Lower leg skin (tissue), 4 donors: ENCODE measurements at places on chromosomes 7 and 10. TPM values are rescaled to one million over a fixed set of nuclear protein-coding genes. Genes with fewer than 3 reads are reported as not detected.

Gene MBL2
- total RNA-seq: not detected

Gene GDF2
- total RNA-seq: not detected

Gene TMEM270
- not detected for total RNA-seq

Gene SPDYE2B
- total RNA-seq: not detected

Gene ZNF503
- total RNA-seq: 4.8 TPM

Gene PROSER2
- total RNA-seq: 14.7 TPM

Gene SLC13A1
- not detected for total RNA-seq

Gene TRDMT1
- 4.0 TPM for total RNA-seq

DNA sequence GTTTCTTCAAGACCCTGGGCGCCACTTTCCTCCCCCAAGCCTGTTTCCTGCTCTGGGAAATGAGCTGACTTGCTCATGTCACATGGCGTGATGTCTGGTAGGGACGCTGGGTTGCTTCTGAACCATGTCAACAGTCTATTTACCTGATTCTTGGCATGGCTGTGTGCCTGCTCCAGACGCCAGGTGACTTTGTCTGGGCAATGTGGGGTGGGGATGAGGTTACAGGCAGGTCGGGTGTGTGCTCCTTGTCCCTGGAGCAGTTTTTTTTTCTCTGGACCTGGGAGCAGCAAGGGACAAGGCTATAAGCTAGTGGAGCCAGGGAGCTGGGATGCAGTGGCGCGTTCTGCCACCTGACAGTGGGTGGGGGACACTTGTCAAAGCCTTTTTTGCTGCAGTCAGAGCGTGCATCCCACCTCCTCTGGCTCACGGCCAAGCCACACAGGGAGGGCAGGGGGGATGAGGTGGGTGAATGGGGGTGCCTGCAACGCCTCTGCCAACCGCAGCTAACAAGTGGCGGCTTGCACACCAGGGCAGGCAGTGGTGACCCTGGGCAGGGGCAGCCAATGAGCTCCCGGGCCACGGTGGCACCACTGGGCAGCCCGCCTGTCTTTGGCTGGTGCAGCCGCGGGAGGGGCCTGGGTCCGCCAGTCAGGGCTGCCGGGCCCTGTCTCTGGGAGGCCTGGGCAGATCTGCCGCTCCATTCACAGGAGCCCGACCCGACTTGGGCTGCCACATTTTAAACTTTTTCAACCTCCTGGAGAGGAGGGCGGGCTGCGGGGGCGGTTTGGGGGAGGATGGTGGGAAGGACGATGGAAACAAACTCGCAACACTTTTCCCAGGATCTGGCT is 22.9 kb downstream of the DNAJB12 start:
- peak; percentile 82 for DNase-seq

GRCh38 chr7:66421830-66422475 is 206.7 kb upstream of the KCTD7 start:
- no peak for DNase-seq

DNA sequence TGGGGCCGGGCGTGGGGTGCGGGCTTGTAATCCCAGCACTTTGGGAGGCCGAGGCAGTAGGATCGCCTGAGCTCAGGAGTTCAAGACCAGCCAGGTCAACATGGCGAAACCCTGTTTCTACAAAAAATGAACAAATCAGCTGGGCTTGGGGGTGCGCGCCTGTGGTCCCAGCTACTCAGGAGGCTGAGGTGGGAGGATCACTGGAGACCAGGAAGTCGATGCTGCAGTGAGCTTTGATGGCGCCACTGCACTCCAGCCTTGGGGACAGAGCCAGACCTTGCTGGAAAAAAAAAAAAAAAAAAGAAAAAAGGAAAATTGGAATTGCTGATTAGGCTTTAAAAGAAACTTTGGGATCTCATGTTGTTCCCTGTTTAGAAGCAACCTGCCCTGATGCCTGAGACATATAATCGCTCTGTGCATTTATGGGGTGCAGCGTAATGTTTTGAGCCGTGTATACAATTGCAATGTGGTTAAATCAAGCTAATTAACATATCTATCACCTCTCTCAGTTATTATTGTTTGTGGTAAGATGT is 851 bp downstream of the AKR1E2 start:
- no peak for DNase-seq

DNA sequence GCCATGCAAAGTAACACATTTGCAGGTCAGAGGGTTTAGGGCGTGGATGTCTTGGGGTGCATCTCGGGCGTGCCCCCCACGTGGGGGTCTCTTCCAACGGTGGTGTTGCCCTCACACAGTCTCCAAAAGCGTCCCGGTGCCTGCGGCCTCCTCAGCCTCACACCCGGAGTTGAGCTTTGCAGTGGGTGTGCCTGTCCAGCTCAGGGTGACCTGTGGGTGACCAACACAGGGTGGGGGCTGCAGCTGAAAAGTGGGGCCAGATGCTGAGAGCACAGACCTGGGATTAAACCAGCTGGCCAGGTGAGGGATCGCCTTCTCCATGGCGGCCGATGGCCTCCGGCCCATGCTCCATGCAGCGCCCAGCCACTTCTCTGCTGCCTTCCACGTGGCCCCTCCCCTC is 63.1 kb downstream of the PWWP2B start:
- no peak for DNase-seq

DNA sequence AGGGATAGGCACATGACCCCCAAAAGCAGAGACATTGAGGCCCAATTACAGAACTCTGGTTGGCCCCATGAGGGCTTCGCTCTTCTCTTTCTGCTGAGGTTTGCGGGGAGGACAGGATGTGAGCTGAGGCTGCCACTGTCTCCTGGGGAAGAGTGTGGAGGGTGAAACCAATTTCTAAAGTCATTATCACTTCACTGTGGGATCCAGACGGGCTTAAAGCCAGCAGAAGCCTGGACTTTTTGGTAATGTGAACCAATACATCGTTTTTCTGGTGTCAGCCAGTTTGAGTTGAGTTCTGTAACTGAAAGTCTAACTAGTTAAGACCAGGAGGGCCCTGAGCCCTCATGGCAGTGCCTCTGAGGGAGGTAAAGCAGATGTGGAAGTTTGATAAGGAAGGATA is 163.0 kb downstream of the MYOF start:
- DNase-seq: no peak

- no peak for DNase-seq
These were observed 406.0 kb downstream of the PHF14 start for GRCh38 chr7:11379641-11380040.

DNA sequence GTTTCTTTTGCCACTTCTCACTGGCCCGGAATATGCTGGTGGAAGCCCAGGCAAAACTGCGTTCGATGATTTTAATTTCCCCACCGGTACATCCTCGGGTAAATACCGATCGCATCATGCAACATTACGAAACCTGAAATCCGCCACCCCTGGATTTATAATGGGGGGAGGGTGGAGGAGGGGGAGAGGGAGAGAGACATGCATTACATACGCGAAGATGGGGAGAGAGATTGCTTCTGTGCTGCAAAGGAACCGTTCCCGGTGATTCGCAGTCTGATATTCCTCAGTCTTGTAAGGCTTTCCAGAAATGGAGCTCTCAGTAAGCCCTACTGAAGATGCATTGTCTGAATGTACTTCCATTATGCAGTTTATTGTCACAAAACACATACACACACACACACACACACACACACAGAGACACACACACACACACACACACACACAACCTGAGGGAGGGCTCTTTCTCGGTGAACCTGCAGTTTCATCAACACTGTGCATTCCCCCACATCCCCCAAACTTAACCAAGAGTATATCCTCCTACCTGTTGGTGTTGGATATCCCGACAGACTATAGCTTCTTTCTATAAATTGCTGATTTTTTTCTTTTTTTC is 741 bp downstream of the GPR85 start:
- DNase-seq: no peak

DNA sequence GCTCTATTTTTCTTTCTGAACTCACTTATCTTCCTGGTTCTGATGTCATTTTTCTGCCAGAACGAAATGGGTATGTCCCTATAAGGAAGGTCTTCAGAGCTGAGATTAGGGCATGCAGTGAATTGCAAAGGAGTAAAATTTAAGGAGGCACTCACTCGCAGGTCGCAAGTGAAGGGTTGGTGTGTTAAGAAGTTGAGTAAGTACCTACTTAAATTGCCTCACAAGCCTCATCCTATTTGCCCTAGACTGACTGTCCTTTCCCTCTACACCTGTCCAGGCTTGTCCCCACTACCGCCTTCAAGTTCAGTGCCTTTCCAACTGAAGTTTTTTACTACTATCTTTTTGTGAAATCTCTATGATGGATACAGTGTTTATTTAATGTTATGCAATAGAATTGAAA is 191.5 kb downstream of the AHR start:
- peak; percentile 38 for DNase-seq

GRCh38 chr10:106957823-106958588 is 206.5 kb downstream of the SORCS1 start:
- no peak for DNase-seq

DNA sequence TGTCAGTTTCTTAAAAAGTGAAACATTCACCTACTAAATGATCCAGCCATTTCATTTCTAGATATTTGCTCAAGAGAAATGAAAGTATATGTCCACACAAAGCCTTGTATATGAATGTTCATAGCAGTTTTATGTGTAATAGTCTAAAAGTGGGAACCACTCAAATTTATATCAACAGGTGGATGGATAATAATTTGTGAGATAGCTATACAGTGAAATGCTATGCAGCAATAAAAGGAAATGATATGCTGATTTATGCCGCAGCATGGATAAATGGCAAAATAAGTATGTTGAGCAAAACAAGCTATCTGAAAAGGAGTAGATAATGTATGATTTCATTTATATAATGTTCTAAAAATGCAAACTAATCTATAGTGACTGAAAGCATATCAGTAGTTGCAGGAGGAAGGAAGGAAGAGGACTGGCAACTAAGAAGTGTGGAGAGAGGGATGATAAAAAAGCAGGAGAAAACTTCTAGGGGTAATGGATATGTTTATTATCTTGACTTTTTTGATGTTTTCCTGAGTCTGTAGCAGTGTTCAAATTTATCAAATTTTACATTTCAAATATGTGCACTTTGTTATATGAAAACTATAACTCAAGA is 80.6 kb downstream of the ABCB5 start:
- no peak for DNase-seq

DNA sequence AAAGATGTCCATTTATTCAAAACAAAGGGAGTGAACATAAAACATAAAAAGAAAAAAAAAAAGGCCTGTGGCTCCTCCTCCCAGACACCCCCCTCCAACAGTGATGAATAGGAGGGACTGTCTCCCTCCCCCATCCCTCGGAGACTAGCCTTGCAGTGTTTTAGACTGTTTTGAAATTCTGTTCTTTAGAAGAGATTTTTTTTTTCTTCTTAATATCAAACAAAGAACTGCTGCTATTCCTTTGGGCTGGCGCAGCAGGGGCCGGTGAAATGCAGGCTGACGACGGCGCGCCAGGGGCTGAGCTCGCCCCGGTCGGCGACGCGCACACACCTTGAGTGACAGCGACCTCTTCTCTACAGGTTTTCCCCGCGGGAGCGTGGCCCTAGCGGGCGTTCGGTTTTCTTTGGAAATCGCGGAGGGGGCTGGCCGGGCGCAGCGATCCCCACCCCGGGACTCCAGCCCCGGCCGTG is at the start of gene LANCL2:
LANCL2 (plus strand) TSS at position 133 of the 470 bp plus-strand sequence. CDS start 689 bp downstream, outside the sequence.
- peak; percentile 87 for DNase-seq

DNA sequence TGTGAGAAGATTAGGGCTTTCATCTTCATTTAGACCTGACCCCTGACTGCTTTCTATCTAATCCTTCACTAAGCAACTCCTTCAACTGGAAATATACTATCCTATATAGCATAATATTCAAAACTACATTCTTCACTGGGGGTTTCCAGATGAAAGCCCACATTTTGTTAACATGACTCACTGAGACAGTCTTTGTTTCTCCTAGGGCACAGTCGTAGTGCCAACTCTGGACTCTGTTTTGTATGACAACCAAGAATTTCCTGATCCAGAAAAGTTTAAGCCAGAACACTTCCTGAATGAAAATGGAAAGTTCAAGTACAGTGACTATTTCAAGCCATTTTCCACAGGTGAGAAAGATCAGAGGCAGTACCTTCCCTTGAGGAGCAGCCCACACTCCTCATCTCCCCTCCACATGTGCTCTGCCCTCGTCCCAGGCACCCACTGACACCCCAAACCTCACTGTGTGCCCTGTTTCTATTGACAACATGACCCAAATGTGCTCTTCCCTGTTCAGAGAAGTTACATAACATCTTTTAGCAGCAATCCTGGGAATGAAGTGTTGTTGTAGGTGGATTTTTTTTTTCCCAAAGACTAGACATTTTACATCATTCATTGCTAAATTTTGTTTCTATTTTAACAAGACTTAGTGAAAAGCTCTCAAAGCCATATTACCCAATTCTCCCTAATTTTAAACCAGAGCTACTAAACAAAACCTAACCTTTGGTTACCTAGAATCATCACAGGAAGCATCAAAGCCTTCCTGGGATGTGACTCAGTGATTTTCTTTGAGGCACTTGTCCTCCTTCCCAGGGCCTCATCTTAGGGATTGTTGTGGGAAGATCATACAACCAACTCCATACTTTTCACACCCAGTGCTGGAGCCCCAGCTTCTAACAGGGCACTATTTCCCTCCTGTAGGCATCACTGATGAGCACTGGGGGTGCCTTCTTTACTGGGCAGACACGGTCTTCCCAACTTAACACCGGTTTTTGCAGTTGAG is 10.7 kb downstream of the CYP2E1 start:
- DNase-seq: no peak

DNA sequence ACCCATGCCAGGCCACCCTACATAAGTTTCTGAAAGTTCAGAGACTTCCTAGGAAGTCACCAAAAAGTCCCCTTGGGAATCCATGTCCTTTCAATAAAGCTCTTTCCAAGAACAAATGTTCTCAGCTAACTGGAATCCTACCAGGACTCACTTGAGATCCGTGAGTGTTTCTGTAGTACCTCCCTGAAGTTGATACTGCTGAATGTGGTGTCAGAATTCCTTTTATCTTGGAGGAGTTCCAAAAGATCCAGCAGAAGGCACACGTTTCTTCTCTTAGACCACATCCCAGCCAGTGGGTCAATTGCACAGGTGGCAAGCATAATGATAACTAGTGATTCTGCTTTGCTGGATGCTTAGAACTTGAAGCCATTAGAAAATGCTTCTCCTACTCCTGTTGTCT is 689.7 kb upstream of the IGFBP3 start:
- DNase-seq: no peak
